HT1080 (cell line): ENCODE measurements at places on chromosomes 13 and 19. TPM values are rescaled to one million over a fixed set of nuclear protein-coding genes. Genes with fewer than 3 reads are reported as not detected.

The ZNF296 gene
- not detected in 2 replicates for total RNA-seq

GRCh38 chr13:50189450-50189849 lies 174.2 kb downstream of the KCNRG start:
- no peak for DNase-seq

The UBE2L5 gene
- total RNA-seq: 0.08 TPM in 1 of 2 replicates, not detected in the other

DNA sequence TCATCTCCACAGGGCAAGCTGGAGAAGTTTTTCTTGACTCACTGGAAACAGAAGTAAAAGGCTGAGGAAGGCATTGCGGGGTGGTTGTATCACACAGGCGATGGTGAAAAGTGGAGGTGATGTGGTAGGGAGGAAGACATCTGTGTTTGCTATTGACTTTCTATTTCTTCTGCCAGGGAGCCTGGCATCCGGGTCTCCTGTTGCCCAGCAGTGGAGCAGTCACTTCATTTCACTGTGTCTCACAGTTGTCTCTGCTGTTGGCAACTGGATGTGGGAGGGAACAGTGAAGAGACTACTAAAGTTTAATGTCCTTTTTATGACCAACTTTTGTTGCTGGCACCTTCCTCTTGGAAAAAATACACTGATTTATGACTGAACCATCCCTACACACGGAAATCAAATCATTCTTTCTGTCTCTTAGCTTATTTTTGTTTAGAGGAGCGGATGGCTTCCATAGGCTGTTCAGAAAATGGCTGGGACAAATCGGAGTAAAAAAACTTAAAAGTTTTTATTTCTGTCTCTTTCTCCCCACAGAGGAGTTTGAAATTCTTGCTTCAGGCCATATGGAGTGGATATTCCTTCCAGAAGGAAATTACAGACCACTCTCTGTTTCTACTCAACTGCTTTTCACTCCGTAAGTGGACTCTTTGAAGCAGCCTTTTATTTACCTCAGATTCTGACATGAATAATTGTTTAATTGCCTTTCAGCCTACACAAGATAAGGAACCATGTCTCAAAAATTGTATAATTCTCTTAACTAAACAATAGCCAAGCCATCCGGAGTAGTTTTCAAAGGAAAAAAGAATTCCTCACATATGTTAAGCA lies 23.8 kb upstream of the MEDAG start:
- no peak for DNase-seq

The CASP14 gene
- 0.11 TPM in 1 of 2 replicates, not detected in the other for total RNA-seq

The TNFSF13B gene
- total RNA-seq: 0.39 and 0.63 TPM in 2 replicates

The FREM2 gene
- 0.07 and 0.08 TPM in 2 replicates for total RNA-seq

The PCDH17 gene
- total RNA-seq: under 0.01 TPM in 1 of 2 replicates, not detected in the other

The CLDND2 gene
- not detected in 2 replicates for total RNA-seq
